ENCODE measurements at places on chromosomes 1 and 21. TPM values are rescaled to one million over a fixed set of nuclear protein-coding genes. Genes with fewer than 3 reads are reported as not detected.
A peak's percentile ranks its signal among the peaks of the same experiment; 100 is the strongest.

DNA sequence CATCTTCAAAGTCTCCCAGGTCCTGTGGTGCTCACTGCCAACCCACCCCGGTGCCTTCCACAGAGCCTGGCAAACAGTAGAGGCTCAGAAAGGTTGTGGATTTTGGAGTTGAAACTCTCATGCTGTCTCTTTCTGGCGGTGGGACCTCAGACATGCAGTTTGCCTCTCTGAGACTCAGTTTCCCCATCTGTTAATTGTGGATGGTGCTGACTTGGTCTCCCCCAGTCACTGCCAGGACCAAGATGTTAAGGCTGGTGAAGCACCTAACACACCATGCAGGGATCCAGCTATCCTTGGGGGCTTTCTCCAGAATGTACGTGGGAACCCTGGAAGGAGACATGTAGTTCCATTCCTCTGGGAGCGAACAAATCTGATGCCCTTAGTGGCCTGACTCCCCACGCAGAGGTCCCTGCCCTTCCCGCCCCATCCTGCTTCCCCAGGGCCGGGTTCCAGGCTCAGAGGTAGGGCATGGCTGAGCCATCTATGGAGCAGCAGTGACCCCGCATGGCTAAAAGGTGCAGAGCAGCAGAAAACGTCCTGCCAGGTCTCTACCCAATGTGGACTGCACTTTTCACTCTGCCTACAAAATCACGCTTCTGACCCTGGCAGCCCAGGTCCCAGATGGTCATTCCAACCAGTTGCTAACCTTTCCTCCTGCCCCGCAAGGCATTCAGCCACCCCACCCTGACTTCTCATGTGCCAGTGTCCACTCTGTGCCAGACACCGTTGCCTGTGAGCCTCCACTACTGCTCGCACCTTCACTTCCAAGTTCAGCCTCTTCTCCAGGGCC is 9.2 kb upstream of the TTC22 start:
- peak; percentile 43 for DNase-seq

GRCh38 chr1:207833381-207833780 is 77.5 kb downstream of the CD34 start:
- DNase-seq, result no peak

- DNase-seq, result no peak
These were observed 202.6 kb upstream of the COA6 start for GRCh38 chr1:234170622-234171021.

- no peak for DNase-seq
These were observed 435.3 kb upstream of the USP24 start for GRCh38 chr1:55650444-55650843.

- peak; percentile 25 for DNase-seq
These were observed 53.5 kb downstream of the LRRC8B start for GRCh38 chr1:89578151-89578550.

- no peak for DNase-seq
These were observed 313.4 kb downstream of the SPATA17 start for GRCh38 chr1:217944550-217944949.

GRCh38 chr1:116360429-116361173 is 12.4 kb upstream of the ATP1A1 start:
- DNase-seq, result peak; percentile 45

DNA sequence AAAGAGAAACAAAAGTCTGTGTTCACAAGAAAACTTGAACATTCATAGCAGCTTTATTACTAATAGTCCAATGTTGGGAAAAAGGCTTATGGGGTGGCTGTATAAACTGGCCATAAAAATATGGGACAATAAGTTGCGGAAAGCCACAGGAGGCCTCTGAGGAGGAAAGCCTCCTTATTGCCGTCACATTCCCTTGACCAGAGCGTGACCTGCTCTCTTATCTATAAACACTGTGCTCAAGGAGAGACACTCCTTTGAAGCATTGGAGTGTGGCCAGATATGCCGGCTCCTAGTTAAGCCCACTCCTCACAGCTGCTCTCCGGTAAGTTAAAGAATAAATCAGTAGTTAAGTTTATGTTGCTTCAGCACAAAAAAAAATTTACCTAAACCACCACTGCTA is 19.7 kb downstream of the OR6Y1 start:
- DNase-seq, result no peak

GRCh38 chr1:13823936-13824335 is 123.9 kb downstream of the PRDM2 start:
- no peak for DNase-seq

DNA sequence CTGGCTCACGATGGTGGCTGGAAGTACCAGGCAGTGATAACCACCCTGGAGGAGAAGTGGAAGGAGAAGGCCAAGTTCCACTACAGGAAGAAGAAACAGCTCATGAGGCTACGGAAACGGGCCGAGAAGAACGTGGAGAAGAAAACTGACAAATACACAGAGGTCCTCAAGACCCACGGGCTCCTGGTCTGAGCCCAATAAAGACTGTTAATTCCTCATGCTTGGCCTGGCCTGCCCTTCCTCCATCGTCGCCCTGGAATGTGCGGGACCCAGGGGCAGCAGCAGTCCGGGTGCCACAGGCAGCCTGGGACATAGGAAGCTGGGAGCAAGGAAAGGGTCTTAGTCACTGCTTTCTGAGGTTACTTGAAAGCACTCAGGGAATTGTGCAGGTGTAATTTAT is 10.8 kb downstream of the IL24 start:
- no peak for DNase-seq

DNA sequence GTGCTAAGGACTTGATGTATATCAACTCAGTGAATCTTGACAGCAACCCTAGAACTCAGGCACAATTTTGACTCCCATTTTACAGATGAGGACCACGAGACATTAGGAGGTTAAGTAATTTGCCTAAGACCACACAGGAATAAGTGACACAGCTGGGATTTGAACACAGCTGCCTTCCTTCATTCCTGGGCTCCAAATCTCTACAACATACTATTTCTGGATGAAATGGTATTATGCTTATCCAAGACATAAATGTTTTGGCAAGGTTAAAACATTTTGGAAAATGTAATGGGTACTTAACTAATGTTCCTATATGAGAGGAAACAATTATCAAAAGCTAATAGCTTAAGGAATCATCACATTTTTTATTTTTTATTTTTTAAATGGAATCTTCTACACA is 4.8 kb downstream of the CLDN8 start:
- DNase-seq, result no peak

DNA sequence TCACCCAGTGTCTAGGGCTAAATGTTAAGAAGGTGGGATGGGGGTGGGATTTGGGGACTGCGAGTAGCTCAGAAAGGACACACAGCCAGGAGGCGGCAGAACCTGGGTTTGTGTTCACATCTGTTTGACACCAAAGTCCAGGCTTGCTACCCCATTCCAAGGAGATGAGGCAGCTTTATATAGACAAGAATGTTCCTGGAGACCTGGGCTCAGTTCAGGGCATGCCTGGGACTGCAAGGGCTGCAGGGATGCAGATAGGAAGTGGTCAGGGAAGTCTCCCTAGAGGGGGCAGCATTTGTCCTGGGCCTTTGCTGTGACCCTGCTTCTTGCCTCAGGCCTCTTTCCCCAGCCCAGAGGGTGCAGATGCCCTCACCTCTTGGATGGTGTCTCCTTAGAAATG is 16.3 kb downstream of the PADI3 start:
- DNase-seq, result peak; percentile 81

DNA sequence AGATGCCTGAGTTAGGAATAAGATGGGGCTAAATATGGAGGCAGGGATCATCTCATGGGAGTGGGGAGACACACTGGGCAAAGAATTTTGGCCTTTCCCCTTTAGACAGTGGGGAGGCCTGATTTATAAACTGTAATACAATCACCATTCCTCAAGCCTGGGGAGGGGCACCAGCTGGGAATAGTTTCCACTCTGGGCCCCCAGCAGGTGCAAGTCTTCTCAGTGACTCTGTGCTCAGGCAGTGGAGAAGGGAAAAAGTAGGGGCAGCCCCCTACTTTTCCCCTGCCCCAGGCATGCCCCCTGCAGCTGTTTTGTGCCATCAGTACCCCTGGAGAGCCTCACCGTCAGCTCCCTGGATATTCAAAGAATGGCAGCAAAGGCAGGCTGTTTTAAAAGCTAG is 19.1 kb downstream of the COA7 start:
- no peak for DNase-seq

- DNase-seq, result no peak
These were observed 82.8 kb downstream of the EXTL2 start for GRCh38 chr1:100811808-100812207.

DNA sequence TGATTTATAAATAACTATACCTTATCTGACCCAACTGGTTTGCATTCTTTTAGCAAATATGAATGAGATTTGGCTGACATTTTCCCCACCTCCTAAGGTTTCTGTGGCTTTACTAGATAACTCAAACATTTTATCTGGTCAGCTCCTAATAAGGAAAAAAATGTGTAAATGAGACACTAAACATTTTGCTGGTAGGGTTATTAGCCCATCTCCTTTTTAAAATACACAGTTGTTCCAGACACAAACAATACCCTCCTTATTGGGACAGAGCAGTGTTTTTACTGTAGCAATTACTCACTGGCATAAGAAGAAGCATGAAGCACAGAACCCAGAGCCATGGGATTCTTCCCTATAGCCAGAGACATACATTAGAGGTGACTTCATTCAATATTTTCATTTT is 53.8 kb upstream of the NUF2 start:
- DNase-seq, result no peak

- DNase-seq, result peak; percentile 23
These were observed 1.1 kb downstream of the DFFB start for GRCh38 chr1:3858231-3858981.

DNA sequence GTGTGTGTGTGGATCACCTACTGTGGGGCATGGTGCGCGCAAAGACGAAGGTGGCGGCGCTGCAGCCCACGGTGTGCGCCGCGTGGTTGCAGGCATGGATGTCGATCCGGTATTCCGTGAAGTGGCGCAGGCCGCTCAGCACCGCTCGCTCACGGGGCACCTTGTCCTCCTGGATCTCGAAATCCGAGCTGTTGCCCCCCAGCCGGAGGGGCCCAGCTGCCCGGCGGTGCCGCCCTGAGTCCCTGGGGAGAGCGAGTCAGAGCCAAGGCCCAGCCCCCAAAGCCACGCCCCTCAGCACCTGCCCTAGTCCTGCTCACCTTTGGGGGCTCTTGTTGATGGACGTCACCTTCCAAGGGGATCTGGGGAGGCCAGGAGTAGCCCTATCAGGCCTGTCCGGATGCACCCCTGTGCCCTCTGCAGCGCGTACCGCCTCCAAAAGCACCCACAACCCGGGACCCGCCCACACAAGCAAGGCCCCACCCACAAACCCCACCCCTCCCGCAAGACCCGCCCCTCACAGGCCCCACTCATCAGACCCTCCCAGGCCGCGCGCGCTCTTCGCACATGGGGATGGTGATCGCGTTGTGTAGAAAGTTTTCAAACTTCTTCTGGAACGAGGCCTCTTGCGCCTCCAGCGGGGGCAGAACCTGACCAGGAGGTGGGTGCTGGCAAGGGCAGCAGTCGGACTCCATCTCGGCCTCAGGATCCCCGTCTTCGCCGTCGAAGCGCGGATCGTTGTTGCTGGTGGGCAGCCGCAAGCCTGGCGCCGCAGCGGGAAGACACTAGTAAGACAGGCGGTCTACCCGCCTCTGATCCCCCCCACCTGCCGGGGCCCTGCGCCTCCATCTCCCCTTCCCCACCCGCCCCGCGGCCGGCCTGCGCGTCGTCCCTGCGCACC is 13.6 kb downstream of the INSRR start:
- DNase-seq, result no peak

- no peak for DNase-seq
These were observed 19.3 kb upstream of the ADARB1 start for GRCh38 chr21:45054927-45055612.

- DNase-seq, result no peak
These were observed 122.4 kb downstream of the AKT3 start for GRCh38 chr1:243727503-243728203.

DNA sequence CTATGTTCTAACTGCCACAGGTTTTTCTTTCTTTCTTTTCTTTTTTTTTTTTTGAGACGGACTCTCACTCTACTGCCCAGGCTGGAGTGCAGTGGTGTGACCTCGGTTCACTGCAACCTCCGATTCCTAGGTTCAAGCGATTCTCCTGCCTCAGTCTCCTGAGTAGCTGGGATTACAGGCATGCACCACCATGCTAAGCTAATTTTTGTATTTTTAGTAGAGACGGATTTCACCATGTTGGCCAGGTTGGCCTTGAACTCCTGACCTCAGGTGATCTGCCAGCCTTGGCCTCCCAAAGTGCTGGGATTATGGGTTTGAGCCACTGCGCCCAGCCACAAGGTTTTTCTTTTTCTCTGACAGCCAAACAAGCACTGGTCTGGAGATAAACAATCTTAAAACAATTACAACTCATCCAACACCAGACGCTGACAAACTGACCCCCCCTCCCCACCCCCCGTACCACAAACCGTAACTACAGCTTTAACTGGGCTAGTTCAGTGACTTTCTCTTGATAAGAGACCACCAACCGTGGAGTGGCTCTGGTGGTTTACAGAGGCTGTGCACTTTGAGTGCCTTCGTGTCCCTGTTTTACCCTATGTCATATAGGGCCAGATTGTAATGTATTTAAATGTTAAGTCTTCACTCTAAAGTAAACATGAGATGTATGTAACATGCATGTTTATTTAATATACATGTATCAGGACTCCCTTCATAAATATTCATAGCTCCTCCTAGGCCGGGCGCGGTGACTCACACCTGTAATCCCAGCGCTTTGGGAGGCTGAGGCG is 19.5 kb upstream of the PUM1 start:
- DNase-seq, result no peak

The APCS gene
- total RNA-seq, result not detected

The LENEP gene
- total RNA-seq, result not detected

The VAMP4 gene
- total RNA-seq, result 5.8 TPM

The THEM5 gene
- total RNA-seq, result not detected

The IGSF21 gene
- not detected for total RNA-seq

The TRIM67 gene
- not detected for total RNA-seq

The WNT3A gene
- not detected for total RNA-seq
